ENCODE measurements at places on chromosomes 3 and 15.

GRCh38 chr15:59797756-59798604, 108.9 kb upstream of the BNIP2 start:
- no peak for DNase-seq

GRCh38 chr3:17035033-17035432, 150.3 kb downstream of the PLCL2 start:
- no peak for DNase-seq

DNA sequence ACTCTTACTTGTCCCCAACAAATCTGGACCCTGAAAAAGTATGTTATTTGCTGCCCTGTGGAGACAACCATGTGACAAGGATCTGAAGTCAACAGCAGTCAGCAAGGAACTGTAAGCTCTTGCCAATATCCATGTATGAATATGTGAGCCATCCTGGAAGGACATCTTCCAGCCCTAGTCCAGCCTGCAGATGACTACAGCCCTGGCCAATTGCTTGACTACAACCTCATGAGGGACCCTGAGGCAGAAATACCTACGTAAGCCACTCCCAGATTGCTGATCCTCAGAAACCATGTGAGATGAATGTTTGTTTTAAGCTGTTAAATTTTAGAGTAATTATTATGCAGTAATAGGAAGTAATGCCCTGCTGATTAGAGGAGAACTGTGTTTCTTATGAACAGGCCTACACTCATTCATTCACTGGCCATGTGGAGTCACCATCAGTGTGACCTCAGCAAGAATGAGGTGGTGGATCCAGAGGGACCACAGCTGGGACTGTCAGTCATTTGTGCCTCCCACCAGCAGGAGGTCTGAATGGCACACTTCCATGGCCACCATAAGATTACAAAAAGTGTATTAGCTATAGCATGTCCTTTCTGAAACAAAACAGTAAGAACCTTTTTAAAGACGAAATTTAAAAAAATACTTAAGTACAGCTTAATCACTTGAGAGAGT, 92.6 kb downstream of the TFDP2 start:
- no peak for DNase-seq

DNA sequence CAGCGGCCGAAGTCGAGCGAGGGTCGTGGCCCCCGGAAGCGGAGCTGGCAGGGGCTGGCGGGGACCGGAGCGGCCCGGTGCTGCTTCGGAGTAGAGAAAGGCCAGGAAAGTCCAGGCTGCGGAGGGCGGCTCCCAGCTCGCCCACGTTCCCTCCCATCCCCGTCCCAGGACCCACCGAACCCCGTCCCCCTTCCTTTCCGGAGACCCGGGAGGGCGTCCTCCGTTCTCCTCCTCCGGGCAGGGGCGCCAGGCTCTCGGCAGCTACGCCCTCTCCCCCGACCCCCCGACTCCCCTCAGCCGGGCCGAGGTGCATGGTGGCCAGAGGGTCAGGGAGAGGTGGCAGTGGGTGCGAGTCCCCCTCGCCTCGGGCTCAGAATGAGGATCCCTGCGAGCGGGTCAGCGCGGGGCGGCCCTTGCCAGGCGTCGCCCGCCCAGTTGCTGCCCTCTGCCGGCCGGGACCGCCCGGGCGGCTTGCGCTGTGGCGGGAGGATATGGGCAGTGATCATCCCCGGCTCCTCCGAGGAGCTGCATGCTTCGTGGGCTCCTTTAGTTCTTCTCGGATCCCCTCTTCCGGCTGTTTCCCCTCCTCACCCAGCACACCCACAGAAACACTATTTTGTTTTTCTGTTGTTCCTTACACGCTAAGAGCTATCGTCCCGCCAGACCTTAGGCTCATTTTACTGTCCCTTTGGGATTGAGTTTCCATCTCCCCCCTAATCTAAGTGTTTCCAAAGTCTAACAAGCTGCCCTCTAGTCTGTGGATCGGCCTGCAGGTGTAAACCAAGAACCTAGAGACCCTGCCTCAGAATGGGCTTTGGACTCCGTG, 744 bp upstream of the ALDH1A2 start:
- DNase-seq = no peak

GRCh38 chr15:31268108-31268501, 58.5 kb upstream of the KLF13 start:
- DNase-seq = no peak

DNA sequence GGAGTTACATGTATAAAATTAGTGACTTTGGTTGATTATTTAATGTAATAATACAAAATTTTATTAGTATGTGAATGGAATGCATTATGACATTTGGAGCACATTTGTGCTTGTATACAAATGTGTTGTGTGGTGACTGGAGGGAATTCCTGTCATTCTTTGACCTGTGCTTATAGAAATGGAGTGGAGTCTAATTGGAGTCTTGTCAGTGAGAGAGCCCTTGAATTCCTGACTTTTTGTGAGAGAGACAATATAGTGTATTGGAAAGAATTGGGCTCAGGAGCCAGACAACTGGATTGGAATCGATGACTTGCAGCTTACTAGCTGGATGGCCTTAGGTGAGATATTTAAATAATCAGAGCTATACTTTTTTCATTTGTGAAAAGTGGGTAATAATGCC, 9.4 kb downstream of the TCF12 start:
- DNase-seq = no peak

DNA sequence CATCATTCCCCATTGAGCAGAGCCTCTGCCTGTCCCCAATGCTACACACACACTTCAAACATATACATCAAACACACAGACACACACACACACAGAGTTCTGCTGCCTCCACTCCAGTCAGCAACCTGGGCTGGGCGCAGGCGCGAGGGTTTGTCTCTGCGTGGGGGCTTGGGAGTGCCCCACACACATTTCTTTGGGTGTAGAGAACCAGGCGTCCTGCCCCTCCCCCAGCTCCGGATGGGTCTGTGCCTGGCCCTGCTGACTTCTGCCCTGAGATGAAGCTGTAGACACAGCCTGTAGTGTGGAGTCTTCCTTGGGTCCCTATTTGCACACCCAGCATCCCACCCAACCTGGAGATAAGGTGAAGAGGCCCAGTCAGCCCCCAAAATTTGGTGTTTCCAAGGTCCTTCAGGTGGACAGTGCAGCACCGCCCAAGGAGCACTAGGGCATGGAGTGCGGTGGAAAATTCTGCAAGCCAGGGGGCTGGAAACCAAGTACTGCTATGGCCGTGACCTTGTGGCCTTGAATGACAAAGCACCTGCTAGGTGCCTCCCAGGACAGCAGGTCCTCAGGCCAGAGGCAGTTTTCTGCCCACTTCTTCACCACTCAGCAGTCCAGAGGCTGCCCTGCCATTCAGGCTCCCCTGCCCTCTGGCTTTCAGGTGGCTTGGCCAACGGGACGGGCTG, 26.8 kb downstream of the FBXW12 start:
- DNase-seq = no peak

- no peak for DNase-seq
Observed at GRCh38 chr3:146100180-146100579, 60.8 kb downstream of the PLOD2 start.

DNA sequence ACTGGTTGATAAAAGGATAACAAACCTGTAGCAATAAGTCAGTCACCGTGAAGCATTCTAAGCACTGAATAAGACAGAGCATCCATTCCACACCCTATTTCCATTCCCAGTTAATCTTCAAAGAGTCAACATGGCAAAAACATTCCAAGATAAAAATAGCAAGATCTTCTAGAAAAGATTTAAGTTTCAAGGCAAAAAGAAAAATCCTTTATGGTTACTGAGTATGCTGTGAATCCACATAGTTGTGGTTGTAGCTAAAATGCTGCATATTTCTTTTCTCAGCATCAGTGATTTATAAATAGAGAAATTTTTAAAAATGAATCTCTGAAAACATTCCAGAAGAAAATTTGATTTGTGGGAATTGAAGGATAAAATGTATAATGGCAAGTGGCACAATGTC, 21.1 kb downstream of the GAP43 start:
- DNase-seq = no peak

- no peak for DNase-seq
Observed at GRCh38 chr15:70101459-70102113, 3.9 kb upstream of the TLE3 start.

GRCh38 chr15:27538325-27538724, 560.8 kb downstream of the OCA2 start:
- no peak for DNase-seq

GRCh38 chr3:100008081-100008698, 106.1 kb downstream of the FILIP1L start:
- no peak for DNase-seq

DNA sequence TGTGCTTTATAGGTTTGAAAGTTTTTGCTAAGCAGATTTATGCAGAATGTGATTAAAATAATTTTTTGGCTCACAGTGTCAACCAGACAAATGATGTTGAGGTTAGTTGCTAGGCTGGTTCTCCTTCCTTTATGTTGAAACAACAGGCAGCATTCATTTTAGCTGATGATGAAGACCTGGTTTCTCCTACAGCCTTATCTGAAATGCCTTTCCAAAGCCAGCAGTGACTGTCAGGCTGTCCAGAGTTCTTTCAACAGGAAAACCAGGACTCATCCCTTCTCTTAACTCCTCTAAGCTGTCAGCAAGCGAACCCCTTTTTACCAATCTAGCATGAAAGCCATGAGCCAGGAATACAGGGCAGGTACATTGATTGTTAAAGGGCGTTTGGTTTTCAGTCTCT, 84.1 kb downstream of the ZNF609 start:
- no peak for DNase-seq

- no peak for DNase-seq
Observed at GRCh38 chr3:52068055-52068571, 11.7 kb upstream of the DUSP7 start.
